ENCODE measurements at places on chromosomes 2 and 18.

DNA sequence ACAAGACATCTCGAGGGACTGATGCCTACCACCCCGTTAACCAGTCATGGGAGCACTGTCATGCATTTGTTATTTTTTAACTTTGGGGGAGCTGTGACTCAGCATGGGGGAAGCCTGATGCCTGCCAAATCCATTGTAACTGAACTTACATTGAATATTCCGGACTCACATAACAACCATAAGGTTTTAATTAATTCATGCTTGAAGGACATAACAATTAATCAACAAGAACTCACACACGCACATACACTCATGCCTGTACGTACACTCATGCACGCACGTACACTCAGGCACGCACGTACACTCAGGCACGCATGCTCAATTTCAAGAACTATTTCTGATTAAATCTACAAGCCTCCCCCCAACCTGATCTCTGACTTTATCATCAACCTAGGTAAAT is 1639.1 kb downstream of the SUCLG1 start:
- DNase-seq: no peak

DNA sequence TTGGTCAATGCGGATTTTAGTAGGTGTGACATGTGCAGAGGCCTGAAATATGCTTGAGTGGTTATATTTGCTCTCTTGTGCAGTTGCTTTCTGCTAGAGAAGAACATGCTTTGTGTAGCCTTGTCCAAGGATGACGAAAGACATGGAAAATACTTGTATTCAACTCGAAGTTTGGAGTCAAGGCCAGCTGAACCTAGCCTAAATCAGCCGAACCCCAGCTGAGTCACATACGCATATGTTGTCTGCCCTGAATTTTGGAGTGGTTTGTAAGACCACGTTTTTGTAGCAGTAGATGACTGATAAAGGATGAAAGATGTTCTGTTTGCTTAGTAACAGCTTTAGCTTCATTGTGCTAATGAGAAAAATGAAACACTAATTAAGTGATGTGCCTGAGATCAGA is 22.5 kb upstream of the SPAG16 start:
- DNase-seq: no peak

DNA sequence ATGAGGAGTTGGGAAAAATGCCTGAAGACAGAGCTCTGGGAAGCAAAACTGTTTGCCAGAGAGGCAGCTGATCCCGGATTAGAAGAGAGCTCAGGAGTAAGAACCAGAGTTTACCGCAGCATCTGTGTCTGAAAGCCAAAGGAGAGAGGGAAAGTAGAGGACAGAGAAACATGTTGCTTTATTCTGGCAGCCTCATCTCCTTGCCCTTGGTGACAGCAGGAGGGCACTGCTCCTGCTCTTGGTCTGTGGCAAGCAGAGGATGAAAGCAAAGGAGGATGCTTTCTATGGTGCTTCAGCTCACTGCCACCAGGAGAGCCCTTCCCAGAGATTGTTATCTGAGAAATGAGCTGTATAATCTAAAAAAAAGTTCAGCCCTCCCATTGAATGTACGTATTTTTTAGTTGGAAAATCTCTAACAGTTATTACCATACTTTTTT is 7.7 kb downstream of the SLC1A4 start:
- no peak for DNase-seq

DNA sequence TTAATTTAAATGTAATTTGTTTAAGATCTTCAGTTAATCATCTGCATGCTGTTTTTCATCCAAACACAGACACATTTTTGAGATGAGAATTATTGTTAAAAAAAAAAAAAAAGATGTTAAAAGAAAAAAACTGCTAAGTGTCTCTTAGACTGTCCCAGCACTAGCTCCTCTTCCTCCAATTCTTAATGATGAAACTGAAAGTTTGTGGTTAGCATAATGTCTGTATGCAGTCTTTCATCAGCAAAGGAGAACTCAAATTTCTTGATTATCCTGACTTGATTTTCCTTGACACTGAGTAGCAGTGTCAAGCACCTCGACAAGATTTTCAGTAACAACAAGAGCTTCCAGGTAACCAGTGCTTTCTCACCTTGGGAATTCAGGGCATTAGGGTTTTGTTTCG is 274.4 kb downstream of the LRRTM1 start:
- no peak for DNase-seq

- DNase-seq: no peak
Measured at GRCh38 chr2:69683170-69683971, 39.8 kb upstream of the AAK1 start.

DNA sequence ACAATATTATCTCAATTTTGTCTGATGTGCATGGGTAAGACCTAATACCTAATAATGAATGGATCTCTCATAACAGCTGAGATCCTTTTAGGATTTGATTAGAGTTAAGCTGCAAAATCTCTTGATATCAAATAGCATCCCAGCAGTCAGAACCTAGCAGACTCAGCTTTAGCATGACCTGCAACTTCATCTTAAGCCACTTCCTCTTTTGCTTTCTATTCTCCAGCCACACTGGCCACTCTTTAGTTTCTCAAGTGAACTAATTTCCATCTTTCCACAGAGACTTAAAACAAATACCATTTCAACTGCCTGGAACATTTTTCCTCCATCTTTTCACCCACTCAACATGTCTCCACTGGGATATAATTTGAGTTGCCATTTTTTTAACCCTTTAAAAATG is 1251.6 kb upstream of the ZEB2 start:
- no peak for DNase-seq

- no peak for DNase-seq
Measured at GRCh38 chr2:142946941-142947340, 69.5 kb downstream of the KYNU start.
